Inflammatory macrophage treated with lipopolysaccharide for 4 hours (primary cell): ENCODE measurements at places on chromosomes 5 and 9.

DNA sequence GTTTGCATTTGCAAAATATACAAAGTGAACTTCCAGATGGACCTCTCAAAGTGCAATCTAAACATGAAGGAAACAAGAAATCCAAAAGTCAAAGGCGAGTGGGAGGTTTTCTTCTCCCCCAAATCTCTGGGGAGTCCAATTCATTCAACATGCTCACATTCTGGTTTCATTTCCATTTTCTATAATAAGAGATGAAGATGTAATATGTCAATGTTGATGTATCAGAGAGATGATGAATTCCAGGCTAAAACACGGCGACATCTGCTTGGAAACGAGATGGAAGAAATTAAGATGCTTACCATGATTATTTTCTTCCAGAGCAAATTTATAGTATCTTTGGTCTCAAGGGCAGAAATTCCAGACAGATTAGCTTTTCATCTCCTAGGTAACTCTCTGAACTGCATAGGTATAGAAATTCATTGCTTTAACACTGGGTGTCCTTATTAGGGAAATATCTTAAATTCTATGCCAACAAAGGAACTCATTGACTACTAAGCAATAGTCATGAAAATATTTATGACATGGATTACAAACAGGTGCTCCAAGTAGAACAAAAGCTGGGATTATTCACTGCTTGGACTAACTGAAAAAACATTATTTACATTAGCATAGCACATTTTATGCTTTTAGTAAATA, 287.9 kb downstream of the SEC61B start:
- peak; percentile 18 for DNase-seq

- peak; percentile 52 for DNase-seq
These were observed 76.0 kb downstream of the ATPSCKMT start for GRCh38 chr5:10173716-10174115.

DNA sequence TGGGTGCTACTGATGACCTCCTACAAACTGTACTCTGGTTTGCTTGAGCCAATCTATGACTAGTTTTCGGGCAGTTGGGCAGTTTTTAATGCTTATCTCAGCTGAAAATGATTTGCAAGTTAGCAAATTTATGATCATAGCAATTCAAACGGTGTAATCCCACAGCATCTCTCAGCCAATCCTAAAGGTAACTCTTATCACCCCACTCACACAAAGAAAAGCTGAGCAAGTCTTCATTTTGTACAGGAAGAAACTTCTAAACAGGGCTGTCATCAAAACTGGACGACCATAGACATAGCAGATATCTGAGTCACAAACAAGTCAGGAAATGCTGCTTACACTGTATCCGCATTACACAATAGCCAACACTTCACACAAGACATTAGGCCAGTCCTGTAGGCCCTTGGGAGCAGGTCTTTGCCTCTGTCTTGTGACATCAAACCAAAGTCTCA, 2.6 kb upstream of the ENC1 start:
- DNase-seq, result peak; percentile 91

DNA sequence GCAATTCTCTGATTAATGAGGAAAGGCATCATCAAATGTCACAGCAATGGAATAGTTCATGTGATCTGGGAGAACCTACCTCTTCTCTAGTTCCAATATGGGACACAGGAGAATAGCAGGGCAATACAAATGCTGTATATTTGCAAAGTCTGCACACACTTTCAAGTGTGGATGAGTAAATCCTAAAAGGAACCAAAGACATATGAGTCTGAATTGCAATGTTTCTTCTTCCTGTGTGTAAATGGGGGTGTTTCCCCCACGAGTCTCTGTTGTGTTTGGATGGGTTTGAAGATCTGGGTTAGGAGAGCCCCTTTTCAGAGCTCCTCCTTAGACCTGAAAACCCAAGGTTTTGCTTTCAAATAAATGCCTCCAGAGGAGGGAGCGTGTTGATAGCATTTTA, 26.9 kb downstream of the SLC46A2 start:
- DNase-seq, result peak; percentile 68

DNA sequence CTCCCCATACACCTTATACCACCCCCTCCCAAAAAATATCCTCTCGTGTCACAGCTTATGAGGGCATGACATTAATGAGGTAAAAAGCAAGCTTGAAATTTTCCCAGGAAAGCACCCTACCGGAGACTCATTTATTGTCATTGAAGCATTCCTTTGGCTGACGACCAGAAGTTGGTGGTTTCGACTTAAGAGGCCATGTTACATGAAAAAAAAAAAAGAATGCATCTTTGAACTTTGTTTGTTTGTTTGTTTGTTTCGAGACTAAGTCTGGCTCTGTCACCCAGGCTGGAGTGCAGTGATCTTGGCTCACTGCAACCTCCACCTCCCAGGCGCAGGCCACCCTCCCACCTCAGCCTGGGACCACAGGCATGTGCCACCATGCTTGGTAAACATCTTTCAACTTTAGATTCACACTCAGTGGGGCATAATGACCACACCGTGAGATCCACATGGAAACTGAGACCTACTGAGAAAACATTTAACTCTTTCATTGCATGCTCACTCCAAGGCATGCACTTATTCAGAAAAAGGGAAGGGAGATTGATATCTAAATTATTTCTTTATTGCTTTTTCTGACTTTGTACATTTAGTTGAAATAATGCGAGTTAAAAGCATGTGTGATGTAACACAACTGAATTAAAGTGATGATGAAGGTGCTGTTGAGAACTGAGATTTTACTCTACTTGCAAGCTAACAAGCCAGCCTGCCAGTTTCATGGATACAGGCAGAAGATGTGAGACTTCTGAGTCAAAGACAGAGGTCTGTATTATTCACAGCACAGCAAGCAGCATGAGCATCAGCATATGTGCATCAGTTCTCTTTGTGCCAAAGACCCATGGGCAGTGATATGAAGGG, 5.1 kb upstream of the RAB14 start:
- DNase-seq, result no peak

GRCh38 chr9:114349713-114350480, 20.2 kb downstream of the ORM2 start:
- no peak for DNase-seq

GRCh38 chr9:83220730-83221129, 157.8 kb upstream of the RASEF start:
- peak; percentile 44 for DNase-seq

DNA sequence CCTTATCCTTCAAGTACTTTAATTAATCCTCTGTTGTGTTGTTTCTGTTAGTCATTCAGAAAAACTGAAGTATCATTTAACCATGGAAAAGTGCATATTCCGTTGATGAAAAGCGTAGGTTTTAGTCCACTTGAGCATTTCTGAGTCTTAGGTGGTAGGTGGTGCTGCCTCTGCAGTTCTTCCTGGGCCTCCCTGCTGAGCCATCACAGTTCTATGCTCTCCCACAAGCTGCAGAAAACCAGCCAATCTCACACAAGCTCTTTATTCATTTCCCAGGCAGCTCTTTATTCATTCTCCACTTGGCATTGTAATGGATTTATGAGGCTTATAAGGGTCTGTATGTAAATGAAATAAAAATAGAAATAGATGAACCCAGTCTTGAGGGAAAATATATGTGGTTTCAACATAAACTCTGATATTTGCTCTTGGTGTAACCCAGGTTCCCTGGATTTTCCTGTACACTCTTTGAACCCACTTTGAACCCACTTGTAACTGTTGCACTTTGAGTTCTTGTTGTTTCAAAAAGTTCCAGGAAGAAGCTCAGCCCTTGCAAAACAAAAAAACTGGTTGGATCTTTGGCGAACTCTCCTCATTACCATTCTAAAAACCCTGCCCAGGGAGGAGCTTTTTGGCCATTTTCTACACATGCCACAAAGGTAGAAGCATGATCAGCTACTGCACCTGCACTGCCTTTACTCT, 56.0 kb downstream of the ZNF510 start:
- DNase-seq, result no peak

DNA sequence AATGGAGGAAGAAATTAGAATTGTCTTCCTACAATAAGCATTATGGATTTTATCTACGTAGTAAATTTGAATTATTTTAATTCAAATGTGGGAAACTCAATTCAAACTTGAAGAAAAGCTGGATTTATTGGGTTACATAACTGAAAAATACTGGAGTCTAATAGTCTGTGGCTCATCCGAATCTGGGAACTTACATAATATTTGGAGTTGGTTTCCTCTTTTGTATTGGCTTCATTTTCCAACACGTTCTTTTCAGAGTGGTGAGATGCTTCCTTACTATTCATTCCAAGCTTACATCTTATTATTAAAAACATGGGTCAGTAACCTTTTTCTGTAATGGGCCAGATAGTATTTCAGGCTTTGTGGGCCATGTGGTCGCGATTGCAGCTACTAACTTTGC, 164.8 kb downstream of the ARHGAP26 start:
- DNase-seq, result peak; percentile 79

- DNase-seq, result no peak
These were observed 22.0 kb downstream of the SNX30 start for GRCh38 chr9:112772551-112772950.
